ENCODE measurements at places on chromosomes 13 and 19.

- no peaks in the 10 kb centered on the region for H3K4me1 ChIP-seq
- H3K36me3 ChIP-seq: no peaks in the 10 kb centered on the region
- no peak overlapping the region for H3K4me3 ChIP-seq
- no peaks in the 10 kb centered on the region for H3K27me3 ChIP-seq
- no peak overlapping the region for H3K27ac ChIP-seq
Measured at GRCh38 chr13:90438576-90438975, 908.9 kb upstream of the MIR17HG start.

DNA sequence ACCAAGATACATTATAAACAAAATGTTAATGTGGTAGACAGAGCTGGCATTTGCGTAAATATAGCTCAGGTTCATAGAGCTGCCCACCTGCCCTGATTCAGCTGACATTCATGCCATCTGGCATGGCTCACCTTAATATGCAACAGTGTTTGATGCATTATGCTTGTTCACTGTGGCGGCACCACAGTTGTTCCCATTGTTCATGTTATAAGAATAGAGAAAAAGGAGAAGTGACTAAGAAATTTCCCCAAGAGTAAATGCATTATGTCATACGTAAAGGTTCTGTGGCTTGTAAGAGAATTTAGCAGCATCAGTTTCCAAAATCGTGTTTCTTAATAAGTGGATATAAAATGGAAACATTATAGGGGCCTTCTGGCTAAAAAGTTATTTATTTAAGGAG, 4.5 kb downstream of the CCNA1 start:
- peaks cover 18% of the 10 kb centered on the region for H3K4me1 ChIP-seq
- H3K27ac ChIP-seq: no peak overlapping the region
- no peak overlapping the region for H3K4me3 ChIP-seq
- H3K27me3 ChIP-seq: peaks cover 26% of the 10 kb centered on the region

- H3K36me3 ChIP-seq: peaks cover 3% of the 10 kb centered on the region
- H3K4me3 ChIP-seq: no peak overlapping the region
- H3K4me1 ChIP-seq: no peaks in the 10 kb centered on the region
- no peak for DNase-seq
- H3K27ac ChIP-seq: no peak overlapping the region
- no peaks in the 10 kb centered on the region for H3K27me3 ChIP-seq
Measured at GRCh38 chr19:5205381-5205780, 135.2 kb downstream of the PTPRS start.

DNA sequence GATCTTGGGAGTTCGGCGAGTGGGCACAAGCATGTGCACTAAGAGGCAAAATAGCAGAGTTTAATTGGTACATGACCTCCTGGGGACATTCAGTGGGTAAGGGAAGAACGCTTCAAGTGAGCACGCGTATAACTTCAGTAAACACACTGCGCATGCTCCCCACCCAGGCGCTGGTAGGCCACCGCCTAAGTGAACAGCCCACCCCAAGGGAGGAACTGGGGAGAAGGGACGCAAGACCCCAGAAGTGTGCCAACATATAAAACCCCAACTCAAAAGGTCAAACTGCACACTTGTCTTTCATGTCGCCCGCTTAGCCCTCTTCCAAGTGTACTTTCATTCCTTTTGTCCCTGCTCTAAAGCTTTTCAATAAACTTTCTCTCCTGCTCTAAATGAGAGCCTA, 10.5 kb upstream of the NTN5 start:
- H3K27me3 ChIP-seq: no peaks in the 10 kb centered on the region
- no peak overlapping the region for H3K4me3 ChIP-seq

GRCh38 chr19:45404557-45405434, at the start of gene PPP1R13L:
Gene PPP1R13L (minus strand): TSS chr19:45405069. CDS start chr19:45398318, 6,751 bp downstream.
- H3K36me3 ChIP-seq: peaks cover 16% of the 10 kb centered on the region
- peaks cover 21% of the 10 kb centered on the region for H3K27me3 ChIP-seq
- DNase-seq: peak; percentile 73
- peak within 1 kb of the TSS; percentile 96 for H3K4me3 ChIP-seq

GRCh38 chr13:42258747-42259146, 13.2 kb upstream of the AKAP11 start:
- H3K27ac ChIP-seq: no peak overlapping the region
- H3K4me3 ChIP-seq: no peak overlapping the region
- no peak for DNase-seq
- peaks cover 12% of the 10 kb centered on the region for H3K4me1 ChIP-seq
- H3K36me3 ChIP-seq: peaks cover 3% of the 10 kb centered on the region

GRCh38 chr19:18439025-18439909, 1.3 kb upstream of the ISYNA1 start:
- H3K36me3 ChIP-seq: peaks cover 31% of the 10 kb centered on the region
- peak overlapping the region; percentile 20 for H3K27ac ChIP-seq
- H3K4me1 ChIP-seq: peaks cover 40% of the 10 kb centered on the region
- no peak for DNase-seq
- H3K4me3 ChIP-seq: no peak overlapping the region

DNA sequence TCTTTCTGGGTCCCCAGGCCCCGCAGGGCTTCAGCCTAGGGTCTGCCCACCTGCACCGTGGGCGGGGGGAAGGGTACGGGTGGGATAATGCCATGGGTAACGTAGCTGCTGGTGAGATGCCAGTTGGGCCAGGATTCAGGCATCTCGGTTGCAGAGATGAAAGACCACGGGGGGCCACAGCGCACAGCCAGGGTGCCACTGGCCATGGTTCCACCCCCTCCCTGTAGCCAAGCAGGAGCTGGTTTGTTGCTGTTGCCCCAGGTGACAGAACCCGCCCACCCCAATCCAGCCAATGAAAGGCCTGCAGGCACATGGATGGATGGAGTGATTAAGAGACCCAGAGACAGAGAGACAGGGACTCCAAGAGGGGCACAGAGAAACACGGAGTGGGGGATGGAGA, 1.0 kb upstream of the CGB7 start:
- H3K4me3 ChIP-seq: no peak overlapping the region
- H3K27me3 ChIP-seq: peaks cover 49% of the 10 kb centered on the region
- peaks cover 28% of the 10 kb centered on the region for H3K4me1 ChIP-seq
- no peaks in the 10 kb centered on the region for H3K36me3 ChIP-seq
- DNase-seq: no peak
- no peak overlapping the region for H3K27ac ChIP-seq

GRCh38 chr19:28939236-28939635, 273.7 kb downstream of the UQCRFS1 start:
- no peak overlapping the region for H3K27ac ChIP-seq
- H3K4me1 ChIP-seq: no peaks in the 10 kb centered on the region
- no peaks in the 10 kb centered on the region for H3K27me3 ChIP-seq
- no peaks in the 10 kb centered on the region for H3K36me3 ChIP-seq
- DNase-seq: no peak
